ENCODE measurements at places on chromosomes 11 and 22. TPM values are rescaled to one million over a fixed set of nuclear protein-coding genes. Genes with fewer than 3 reads are reported as not detected.

DNA sequence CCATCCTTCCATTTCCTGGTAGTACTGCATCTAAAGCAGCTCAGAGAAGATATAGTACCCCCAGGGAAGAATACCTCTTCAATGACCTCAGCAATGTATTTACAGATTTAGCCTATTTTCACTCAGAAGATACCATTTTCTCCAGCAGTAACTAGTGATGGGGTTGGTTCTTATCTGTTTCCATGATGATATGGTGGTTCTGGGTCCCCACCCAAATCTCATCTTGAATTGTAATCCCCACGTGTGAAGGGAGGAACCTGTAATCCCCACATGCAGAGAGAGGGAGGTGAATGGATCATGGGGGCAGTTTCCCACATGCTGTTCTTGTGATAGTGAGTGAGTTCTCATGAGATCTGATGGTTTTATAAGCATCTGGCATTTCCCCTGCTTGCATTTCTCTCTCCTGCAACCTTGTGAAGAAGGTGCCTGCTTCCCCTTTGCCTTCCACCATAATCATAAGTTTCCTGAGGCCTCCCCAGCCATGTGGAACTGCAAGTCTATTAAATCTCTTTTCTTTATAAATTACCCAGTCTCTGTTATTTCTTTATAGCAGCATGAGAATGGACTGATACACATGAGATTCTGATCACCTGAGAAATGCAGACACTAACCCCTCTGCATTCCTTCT lies 139.2 kb downstream of the CCDC81 start:
- no peak for DNase-seq

DNA sequence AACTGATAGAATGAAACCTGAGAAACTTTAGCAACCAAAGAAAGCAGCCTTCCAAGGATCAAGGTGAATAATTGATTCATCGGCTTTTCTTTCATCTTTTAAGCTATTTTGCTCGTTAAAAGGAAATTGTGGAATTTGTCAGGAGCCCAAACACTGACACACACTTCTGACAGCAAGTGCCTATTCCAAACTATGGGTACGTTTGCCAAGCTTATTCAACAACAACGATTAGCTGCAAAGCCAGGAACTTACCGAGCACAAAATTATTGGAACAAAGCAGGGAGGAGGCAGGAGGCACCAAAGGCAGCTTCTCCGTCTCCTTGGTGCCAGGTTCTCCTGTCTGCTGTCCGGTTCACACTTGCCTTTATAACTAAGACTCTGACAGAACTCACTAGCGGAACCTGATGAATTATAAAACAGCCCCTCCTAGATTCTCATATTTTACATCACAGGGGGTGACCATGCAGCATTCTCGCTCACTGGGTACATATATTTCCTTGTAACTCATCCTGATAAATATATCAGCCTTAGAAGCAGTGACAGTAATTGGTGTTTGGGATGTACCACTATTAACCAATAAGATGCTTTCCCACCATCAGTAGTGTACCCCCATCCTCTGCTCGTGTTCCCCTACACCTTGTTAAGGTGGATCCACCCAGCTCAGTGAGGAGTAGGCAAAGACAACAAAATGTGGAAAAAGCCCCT lies 395.9 kb upstream of the CCDC90B start:
- no peak for DNase-seq

DNA sequence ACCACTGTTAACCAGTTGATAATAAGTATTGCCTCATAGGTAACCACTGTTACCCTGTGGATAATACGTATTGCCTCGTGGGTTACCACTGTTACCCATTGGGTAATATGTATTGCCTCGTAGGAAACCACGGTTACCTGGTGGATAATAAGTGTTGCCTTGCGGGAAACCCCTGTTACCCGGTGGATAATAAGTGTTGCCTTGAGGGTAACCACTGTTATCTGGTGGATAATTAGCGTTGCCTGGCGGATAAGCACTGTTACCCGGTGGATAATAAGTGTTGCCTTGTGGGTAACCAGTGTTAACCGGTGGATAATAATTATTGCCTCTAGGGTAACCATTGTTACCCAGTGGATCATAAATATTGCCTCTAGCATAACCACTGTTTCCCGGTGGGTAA lies 27.3 kb upstream of the NXPE4 start:
- no peak for DNase-seq

- DNase-seq = no peak
Observed at GRCh38 chr11:114301088-114301487, 4.9 kb downstream of the NNMT start.

DNA sequence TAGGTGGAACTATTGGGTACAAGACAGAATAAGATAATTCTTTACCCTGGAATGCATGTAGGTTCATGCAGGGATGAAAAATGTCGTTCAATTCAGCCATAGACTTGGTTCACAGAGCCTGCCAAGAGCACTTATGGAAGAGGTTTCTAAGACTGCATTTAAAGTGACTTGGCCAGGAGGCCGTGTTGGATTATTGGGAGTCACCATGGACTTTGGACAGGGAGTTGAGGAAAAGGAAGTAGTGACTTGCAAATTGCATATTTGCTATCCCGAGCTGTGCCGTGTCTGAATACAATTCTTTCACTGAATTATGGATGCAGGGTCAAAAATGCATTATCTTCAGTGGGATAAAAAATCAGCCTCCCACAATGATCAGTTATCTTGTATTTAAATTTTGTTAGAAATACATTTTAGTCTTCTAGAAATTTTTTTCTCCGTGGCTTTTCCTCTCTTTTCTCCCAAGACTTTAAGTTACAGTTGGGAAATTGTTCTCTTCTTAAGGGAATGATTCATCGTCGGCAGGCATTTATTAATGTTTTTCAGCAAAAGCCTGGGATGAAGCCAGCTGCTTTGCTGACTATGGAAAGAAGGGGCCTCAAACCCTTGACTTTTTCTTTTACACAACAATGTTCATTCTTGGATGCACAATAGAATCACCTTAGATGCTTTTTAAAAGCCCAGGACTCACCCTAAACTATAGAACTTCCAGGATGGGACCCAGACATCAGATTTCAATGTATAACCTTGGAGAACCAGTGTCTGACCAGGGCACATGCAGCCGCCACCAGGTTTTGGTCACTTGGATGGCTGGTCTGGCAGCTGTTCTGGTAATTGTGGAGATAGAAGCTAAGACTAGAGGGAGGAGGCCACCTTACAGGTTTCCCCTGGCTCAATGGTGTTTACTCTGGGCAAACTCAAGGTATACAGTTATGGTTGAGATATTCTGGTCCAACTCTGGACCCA lies 70.8 kb downstream of the FAT3 start:
- no peak for DNase-seq

DNA sequence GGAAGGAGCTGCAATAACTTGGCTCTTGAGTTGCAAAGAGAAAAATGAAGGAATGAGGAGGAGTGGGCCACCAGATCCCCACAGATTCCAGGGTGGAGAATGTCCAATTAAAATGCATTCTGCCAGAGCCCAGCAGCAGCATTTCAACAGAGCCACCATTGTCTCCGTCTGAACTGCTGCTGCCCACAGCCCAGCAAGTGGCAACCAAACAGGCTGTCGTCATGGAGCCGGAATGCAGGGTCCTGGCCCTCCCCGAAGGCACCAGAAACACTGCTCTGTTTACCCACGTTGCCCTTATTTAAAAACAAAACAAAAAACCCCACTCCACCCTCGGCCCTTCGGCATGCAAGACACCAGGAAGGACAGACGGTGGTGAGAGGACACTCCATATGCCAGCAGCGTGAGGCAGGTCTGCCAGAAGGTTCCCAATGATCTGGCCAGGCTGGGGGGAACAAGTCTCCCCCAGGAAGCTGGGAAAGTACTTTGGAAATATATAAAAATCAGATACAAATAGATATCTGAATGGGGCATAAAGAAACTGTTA lies 32.5 kb downstream of the PLEKHA7 start:
- DNase-seq = no peak

DNA sequence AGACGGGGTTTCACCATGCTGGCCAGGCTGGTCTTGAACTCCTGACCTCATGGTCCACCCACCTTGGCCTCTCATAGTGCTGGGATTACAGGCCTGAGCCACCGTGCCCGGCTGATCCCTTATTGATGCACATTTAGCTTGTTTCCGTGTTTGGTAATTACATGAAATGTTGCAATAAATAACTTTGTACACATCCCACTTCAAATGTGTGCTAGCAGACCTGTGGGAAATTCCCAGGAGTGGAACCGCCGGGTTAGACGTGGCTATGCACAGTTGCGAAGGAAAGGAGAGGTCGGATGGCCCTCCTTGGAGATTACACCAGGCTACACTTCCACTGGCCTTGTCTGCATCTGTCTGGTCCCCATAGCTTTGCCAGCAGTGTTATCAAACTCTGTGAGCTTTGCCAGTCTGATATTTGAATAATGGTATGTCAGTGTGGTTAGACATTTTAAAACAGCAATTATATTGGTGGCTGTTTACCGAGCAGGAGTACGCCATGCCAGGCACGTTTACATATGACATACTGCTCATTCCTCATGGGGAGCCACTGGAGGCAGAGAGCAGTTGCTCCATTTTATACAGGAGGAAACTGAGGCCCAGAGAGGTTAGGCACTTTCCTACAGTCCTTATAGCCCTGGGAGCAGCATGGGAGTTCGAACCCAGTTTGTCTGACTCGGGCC lies 27.2 kb upstream of the SYT7 start:
- DNase-seq = no peak

DNA sequence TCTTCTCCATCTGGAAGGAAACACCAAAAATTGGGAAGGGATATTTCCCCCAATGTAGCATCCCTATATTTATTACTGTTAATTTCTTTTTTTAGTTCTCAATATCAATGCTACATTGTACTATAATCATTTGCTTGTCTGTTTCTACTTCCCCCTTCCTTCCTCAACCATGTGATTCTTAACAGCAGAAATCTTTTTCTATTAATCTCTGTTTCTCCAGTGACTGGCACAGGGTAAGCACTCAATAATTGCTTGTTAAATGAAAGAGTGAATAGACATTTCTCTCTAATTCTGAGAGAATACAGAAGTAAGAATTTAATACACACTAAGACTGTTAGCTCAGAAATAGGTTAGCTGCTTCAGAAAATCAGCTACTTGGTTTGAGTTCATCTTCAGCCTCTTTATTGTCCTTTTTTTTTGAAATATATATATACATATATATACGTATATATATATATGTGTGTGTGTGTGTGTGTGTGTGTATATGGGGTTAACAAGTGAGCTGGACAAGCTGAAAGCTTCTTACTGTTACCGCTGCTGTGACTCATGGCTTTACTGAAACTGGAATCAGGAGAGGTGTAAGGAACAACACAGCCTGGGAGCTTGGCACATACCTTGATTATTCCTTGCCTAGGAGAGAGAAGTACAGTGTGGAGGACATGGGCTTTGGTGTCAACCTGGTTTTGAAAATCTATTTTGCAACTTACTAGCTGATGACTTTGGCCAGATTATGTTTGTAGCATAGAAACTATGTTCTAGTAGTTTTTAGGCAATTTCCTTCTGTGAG lies 26.2 kb upstream of the PDE3B start:
- DNase-seq = no peak

DNA sequence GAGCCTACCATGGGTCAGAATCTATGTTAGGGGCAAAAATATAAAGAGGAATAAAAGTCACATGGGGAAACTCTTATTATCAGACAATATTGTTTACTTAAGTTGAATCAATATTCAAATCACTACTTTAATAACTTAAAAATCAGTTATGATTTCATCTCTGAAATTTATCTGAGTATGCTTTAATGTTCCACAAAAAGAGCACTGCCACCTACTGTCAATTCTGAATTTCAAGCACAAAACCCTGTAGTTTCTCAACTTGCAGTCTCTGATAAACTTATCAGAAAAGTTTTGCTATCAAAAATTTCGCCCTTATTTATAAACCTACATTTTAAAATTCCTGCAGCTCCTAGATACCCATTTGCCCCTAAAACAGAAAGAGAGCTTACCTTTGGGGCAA lies 47.3 kb downstream of the RDX start:
- DNase-seq = peak; percentile 7

DNA sequence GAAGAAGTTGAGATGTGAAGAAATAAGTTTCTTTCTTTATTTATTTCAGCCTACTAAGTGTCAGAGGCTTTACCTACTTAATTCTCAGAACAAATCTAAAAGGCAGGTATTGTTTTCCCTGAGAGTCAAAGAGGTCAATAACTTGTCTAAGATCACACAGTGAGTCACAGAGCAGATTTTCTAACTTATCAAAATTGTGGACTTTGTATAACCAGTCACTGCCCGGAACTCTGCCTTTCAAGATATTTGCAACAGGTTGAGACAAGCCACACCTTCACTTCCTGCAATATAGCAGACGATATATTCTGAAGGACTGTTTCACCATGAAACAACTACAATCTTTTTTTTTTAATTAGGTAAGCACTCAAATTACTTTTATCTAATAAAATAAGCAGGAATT lies 10.5 kb upstream of the MMP3 start:
- no peak for DNase-seq

GRCh38 chr22:42307806-42308563 lies 37.5 kb upstream of the TCF20 start:
- DNase-seq = no peak

DNA sequence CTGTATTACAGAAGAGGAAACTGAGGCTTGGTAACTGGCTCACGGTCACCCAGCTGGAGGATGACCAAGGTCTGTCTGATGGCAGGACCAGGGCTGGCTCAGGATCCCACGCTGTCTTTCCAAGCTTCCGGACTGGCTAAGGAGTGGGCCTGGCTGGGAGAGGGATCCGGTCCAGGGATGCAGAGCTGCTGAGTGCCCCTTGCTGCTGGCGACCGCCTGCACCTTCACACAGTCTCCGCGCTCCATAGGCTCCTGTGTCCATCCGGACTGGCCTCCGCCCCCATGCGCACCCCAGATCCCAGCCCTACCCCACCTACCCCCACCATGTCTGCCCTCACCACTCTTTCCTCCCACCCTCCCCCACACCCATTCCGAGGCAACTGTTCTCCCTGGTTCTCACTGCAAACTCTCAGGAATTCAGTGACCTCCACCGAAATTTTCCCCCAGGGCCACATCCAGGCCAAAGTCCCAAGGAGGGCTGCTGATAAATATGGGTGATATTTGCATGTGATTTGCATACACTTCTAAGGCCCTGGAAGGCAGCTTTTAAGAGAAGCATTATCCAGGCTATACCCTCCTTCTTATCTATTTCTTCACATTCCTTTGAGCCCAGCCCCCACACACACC lies 48.5 kb upstream of the SLC35C1 start:
- no peak for DNase-seq

DNA sequence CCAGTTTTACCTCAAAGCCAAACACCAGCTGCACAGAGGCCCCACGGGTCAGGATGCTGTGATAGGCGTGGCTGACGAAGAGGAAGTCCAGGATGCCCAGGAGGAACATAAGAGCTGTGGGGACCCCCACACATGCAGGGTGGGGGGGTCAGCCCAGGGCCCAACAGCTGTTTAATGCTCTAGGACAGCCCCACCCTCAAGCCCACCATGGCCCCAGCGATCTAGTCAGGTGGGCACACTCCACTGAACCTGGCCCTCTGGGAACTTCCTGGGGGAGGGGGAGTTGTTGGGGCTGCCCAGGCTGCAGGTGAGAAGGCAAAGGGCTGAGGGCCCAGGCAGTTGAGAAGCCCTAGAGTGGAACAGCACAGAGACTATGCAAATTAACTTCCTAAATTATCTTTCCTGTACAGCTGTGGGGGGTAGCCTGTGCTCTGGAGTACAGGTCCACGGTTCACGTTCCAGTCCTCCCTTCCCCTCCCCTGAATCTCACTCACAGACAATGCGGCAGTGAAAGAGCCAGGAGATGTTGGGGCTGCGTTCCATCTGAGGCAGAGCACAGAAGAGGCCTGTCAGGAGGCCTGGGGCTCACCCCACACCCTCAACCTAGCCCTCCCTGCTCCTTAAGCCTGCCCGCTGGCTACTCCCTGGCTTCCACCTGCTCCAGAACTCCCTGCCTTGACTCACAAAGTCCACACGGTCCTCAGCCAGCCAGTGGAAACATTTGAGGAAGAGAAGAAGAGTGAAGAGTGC lies 1.9 kb downstream of the SYVN1 start:
- no peak for DNase-seq

HOATZ gene
- not detected for total RNA-seq

FGF4 gene
- total RNA-seq = not detected

TMEM184B gene
- total RNA-seq = 25.4 TPM

FGF19 gene
- not detected for total RNA-seq

Measured in dermis microvascular lymphatic vessel endothelial cell (primary cell).